ENCODE measurements at places on chromosomes 11 and 22.

DNA sequence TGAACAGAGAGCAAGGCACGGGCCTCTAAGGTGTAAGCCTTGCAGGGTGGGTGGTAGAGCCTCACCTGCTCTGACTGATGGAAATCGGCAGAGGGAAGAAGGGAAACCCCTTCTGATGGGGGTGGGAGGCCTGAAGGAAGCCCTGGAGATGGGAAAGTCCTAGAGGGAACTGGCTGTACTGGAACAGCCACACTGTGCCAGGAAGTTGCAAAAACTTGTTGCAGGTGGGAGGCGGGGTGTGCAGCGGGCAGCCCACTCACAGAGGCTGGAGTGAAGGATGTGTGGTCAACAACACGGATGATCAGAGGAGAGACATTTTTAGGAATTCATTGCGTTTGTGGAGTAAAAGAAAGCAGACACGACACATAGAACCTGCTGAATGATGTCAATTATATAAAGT, 91.3 kb downstream of the ZC3H12C start:
- no peak for DNase-seq

GRCh38 chr22:21447694-21448402, 19.3 kb upstream of the TMEM191C start:
- peak; percentile 61 for DNase-seq

GRCh38 chr11:845872-846495, 3.3 kb downstream of the TSPAN4 start:
- no peak for DNase-seq

GRCh38 chr11:95354304-95354703, 123.3 kb upstream of the SESN3 start:
- no peak for DNase-seq

DNA sequence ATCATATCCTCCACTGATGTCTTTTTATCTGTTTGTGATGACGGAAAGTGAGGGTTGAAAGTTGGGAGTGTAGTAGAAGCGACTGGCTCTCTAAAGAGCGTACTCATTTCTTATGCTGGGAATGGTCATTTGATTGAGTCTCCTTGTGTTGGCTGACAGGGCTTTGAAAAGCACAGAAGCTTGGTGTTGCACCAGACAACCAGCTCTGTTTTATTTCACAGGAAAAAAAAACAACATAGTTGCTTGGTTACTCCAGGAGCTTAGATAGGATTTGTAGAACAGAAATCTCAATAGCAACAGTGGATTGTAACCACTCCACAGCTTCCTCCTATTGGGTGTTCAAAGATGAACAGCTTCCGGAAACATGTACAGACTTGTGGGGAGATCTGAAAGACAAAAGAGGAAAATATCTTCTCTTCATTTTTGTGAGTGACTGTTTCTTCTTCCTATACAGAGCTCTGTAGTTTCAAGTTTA, 2.7 kb downstream of the RBM14 start:
- no peak for DNase-seq

- no peak for DNase-seq
Observed at GRCh38 chr22:46092011-46092410, 58.3 kb upstream of the PPARA start.

DNA sequence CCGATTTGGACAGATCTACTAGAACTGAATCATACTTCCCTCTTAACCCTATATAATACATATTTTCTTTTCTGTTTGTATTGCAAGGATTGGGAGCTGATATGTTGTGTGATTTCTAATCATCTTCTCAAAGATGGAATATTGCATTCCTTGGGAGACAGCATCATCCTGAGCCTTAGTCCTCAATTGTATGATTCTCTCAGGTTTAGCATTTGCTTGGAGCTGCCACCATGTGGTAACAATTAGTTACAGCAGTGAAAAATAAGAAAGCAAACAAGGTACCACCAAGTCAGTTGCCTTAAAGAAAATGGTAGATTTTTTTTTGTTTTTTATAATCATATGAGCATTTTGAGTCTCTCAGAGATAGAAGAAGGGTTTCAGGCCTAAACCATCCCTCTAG, 11.9 kb downstream of the SNX19 start:
- no peak for DNase-seq

GRCh38 chr22:25569361-25569760, 4.9 kb downstream of the GRK3 start:
- DNase-seq: no peak

GRCh38 chr11:91972665-91973266, 251.9 kb upstream of the FAT3 start:
- no peak for DNase-seq

GRCh38 chr11:114098927-114099326, 39.4 kb downstream of the ZBTB16 start:
- DNase-seq: no peak

DNA sequence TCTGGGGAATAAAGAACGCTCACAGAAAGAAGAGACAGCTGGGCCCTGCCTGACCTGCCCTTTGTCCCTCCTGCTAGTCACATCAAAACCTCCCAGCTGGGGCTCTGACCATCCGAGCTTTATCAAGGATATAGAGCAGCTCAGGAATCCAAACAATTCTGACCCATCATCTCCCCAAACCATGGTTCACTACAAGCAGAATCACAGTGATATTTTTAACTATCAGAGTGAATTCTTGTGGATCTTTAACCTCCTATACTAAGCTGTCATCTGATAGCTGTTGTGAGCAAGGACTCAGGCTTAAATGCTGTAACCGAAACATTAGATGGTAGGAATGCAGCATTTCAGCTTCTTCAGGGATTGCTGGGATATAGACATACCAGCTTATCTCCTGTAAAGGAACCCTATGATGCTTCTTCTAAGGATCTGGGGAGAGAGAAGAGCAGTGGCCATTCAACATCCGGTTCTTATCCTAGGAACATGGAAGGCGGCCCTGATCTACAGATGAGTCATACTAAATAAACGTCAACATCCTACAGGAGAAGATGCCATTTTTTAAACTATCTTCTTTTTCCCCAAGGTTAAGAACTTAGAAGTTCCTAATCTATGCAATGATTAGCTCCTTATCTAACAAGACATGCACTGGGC, 84.7 kb upstream of the AKIP1 start:
- peak; percentile 63 for DNase-seq

DNA sequence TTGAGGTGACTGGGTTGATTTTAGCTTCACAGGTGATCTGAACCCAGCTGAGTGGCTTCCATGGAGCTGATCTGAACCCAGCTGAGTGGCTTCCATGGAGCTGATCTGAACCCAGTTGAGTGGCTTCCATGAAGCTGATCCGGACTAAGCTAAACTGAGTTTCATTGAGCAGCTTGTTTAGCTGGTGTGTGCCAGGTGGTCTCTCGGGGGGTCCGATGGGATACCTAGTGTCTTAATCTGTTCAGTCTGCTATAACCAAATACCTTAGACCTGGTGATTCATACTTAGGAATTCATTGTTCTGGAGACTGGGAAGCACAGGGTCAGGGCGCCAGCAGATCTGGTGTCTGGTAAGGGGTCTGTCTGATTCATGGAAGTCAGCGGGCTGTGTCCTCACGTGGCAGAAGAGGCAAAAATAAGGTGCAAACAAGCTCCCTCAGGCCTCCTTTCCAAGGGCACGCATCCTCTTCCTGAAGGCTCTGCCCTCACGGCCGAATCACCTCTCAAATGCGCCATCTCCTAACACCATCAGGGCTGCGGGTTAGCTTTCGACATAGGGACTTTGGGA, 52.5 kb upstream of the KCNQ1OT1 start:
- DNase-seq: peak; percentile 10
